Femur (tissue), 1 donor: ENCODE measurements at places on chromosomes 7 and 10.

DNA sequence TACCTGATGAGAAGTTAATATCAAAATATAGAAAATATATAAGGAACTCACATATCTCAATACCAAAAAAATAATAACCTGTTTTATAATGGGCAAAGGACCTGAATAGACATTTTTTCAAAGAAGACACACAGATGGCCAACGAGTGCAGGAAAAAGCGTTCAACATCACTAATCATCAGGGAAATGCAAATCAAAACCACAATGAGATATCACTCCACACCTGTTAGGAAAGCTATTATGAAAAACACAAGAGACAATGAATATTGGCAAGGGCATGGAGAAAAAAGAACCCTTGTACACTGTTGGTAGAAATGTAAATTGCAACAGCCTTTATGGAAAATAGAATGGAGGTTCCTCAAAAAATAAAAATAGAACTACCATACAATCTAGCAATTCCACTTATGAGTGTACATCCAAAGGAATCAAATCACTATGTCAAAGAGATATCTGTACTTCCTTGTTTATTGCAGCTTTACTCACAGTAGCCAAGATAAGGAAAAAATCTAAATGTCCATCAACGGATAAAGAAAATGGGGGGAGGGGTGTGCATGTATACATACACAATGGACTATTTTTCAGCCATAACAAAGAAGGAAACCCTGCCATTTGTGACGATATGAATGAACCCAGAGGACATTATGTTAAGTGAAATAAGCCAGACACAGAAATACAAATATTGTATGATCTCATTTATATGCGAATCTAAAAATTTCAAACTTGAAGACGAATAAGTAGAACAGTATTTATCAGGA is 3.6 kb upstream of the ALOX5 start:
- DNase-seq = no peak

- peak; percentile 80 for DNase-seq
Measured at GRCh38 chr7:1742555-1743303, 72.7 kb downstream of the ELFN1 start.

DNA sequence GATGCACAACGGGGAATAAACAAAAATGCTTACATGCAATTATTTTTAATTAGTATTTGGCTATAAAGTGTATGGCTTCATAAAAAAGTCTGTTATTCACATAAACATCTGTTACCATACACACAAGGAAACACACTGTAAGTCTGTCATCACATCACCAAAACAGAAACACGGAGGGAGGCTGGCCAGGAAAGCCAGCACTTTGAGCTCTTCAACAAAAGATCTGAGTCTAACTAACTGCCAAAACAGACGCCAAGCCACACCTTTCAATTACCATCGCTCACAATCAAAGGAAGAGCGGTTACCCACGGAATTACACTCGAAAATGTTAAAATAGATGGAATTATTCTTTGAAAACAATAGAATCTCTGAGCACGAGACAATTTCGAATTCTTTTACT is 49.2 kb upstream of the MGMT start:
- peak; percentile 73 for DNase-seq

DNA sequence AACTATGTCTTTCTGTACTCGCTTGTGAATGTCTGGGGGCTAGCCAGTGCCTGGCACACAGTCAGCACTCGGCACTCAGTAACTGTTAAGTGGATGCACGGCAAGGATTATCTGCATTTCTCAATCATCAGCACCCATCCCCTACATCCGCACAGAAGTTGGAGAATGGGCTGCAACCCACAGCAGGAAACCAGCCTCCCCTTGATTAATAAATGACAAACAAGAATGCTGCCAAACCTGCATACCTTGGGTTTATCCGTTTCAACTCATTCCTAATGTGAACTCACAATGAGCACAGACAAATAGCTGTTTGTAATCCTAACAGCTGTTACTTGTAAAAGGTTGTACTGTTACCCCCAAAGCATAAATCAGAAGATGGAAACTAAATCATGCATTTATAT is 28.9 kb downstream of the PPP1R3C start:
- DNase-seq = no peak

DNA sequence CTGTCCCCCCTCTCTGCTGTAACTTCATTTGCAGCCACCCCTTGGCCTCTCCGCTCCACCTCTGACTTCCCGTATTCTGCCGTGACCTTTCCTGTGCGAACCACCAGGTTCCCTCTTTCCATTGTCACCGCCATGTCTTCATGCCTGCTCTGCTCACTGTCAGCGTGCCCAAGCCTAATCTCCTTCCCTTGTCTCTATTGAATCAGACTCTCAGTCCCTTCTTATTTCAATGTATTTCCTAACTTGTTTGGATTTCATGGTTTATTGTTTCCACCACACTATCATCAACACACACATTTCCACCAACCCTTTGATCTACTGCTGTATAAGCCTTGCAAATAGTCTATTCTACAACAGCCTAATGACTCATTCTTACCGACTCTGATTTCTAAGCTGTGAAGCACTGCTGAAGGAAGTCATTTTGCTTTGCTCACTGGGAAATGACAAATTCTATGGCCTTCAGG is 30.0 kb upstream of the INHBA start:
- DNase-seq = no peak

DNA sequence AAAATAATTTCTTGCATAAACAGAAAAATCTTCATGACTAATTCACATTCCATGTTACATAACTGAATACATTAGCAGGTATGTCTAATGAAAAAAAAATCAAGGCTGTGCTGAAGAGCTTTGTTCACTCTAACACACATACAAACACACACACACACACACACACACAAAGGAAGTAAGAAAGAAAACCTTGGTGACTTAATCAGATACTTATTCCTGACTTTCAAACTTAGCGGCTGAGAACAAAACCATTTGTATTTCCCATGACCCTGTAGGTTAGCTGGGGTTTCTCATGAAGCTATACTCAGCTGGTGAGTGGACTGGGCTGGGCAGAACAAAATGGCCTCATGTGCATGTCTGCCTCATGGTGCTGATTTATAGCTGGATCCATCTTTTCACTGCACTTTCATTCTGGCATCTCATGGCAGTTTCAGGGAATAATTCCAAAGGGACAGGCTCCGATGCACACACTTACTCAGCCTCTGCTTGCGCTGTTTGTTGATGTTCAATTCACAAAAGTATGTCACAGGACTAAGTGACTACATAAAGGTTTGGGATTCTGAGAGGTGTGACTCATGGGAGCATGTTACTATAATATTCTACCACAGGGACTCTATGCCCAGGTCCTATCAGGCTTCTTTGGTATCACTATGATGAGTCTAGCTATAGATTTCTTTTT is 161.2 kb downstream of the PCLO start:
- no peak for DNase-seq

GRCh38 chr7:51606601-51607154 is 290.1 kb upstream of the COBL start:
- no peak for DNase-seq

DNA sequence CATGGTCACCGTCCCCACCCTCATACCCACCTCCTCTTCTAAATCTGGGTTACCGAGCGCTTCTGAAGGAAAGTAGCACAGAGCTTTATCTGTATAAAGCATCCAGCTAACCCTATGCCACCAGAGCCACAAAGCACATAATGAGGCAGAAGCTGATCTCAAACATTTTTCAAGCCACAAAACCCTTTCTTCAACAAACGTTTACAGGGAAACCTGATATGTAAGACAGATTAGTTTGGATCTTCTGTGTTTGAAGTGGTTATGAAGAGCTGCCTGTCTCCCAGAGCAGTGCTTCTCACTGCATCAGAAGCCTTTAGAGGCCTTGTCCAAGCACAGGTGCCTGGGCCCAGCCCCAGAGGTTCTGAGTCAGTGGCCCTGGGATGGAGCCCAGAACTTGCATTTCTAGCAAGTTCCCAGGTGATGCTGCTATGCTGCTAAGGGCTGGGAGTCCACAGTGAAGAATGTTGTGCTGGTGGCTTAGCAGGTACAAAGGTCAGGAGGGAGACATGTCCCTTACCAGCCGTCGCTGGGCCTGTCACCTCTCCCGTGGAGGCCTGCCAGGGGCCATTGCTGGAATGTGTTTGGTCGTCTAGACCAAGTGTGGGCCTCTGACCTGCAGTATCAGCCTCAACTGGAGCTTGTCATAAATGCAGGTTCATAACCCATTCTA is 90.4 kb downstream of the TAF3 start:
- DNase-seq = no peak

DNA sequence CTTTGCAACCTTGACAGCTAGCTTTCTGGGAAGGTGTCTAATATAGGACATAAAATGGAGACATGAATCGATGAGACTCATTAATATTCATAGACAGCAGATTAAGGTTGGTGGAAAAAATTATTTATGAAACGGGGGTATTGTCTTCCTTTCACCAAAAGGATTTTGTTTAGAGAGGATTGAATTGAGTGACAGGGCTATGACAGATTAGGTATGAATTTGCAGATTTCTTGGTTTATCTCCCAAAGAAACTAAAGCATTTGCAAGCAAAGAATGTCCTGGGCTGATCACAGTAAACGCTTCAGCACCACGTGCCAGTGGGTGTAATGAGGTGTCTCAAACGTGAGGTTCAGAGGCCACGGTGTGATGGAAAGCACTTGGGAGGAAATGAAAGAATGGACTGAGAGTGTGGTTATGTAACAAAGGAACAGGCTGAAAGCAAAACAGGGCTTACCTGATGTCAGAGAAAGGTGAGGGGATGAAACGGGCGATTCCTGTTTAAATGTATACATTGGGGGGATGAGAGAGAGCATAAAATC is 329.2 kb upstream of the NPVF start:
- no peak for DNase-seq

GRCh38 chr7:157719008-157719682 is 382.3 kb downstream of the DNAJB6 start:
- no peak for DNase-seq

- DNase-seq = no peak
Measured at GRCh38 chr7:116229366-116229765, 19.0 kb downstream of the TES start.

DNA sequence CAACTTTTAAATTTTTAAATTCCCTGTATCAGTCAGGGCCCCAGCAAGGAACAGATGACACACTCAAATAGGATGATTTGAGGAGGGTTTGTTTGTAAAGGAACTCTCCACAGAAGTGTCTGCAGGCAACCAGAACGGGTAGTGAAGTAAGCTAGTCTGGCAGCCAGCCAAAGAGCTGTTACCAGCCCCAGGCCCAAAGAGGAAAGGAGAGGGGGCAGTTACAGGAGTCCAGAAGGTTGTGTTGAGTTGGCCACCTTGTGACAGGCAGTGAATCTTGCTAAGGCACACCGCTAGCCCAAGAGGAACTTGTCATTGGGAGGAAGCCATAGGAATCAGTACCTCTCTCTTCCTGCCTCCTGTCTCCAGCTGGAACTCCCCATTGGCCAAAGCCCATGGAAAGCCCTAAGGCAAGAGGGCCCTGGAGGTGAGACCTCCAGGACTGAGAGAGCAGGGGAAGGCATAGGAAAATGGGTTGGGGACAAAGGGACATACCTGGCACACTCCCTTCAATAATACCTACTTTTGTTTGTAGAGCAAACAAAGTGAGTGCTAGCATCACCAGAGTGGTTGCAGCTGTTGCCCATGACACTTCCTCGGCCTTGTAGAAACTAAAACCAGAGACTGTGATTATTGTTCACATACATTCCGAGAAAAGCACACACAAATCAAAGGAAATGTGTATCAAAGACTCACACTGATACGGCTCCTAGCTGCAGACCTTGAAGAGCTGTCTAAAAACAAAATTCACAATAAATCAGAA is 25.4 kb upstream of the GATAD1 start:
- no peak for DNase-seq

GRCh38 chr7:1675036-1675671 is 5.1 kb downstream of the ELFN1 start:
- DNase-seq = no peak

- DNase-seq = no peak
Measured at GRCh38 chr10:91054325-91054724, 133.4 kb upstream of the ANKRD1 start.

GRCh38 chr10:31774928-31775650 is 153.5 kb downstream of the ARHGAP12 start:
- DNase-seq = no peak

- DNase-seq = peak; percentile 28
Measured at GRCh38 chr7:114663502-114663901, 248.9 kb downstream of the FOXP2 start.

DNA sequence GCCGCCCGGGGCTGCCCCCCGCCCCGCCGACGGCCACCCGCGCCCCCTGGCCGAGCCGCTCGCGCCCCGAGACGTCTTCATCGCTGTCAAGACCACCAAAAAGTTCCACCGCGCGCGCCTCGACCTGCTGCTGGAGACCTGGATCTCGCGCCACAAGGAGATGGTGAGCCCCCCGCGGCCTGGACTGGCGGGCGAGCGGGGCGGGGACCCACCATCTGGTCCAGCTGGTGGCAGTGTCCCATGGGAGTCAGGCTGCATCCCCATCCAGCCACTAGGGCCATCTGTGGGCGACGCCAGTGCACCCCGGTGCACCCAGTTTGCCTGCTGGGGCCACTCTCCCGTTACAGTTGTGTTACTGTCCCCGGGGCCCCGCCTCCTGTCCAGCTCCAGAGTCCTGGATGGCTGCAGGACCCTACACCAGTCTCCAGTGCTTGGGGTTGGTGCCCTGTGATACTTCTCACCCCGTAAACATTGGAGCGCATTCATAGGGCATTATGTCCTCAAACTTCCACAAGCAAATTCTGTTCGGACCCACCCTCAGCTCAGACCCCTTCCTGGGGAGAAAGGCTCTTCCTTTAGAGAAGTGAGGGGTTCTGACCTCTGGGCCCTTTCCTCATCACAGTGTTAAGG is 672 bp downstream of the LFNG start:
- no peak for DNase-seq

GRCh38 chr7:150340875-150341262 is 560 bp downstream of the RARRES2 start:
- DNase-seq = no peak

- DNase-seq = no peak
Measured at GRCh38 chr7:32212321-32212720, 142.1 kb upstream of the PDE1C start.

GRCh38 chr10:3770611-3771110 is 14.3 kb downstream of the KLF6 start:
- no peak for DNase-seq

DNA sequence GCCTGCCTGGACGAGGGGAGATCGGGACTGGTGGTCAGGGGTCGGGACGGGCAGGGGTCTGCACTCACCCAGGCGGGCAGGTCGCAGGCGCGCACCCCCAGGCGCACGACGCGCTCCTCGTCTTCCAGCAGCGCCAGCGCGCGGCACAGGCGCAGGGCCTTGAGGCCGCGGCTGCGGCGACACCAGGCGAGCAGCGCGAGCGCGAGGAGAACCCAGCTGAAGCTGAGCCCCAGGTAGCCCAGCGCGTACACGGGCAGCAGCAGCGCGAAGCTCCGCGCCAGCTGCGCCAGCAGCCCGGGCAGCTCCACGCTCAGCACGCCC is 328 bp downstream of the ESYT2 start:
- DNase-seq = peak; percentile 75

- DNase-seq = no peak
Measured at GRCh38 chr10:8063935-8064334, 9.4 kb downstream of the GATA3 start.

DNA sequence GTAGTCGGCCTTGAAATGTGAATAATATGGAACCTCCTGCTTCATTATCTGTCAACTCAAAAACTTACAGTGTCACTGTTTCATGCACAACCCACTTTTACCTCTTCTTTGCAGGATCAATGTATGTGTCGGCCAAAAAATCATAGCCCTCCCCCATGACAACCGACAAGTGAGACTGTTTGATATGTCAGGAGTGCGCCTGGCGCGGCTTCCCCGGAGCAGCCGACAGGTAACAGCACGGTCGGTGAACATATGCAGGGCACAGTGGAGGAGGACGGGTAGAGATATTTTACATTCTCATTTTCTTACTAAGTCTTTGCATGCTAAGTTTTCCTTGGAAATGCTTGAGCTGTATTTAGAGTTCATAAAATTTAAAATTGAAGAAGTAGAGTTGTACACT is 68.6 kb downstream of the WDR37 start:
- DNase-seq = no peak
